ENCODE measurements at places on chromosomes 6 and 20.

DNA sequence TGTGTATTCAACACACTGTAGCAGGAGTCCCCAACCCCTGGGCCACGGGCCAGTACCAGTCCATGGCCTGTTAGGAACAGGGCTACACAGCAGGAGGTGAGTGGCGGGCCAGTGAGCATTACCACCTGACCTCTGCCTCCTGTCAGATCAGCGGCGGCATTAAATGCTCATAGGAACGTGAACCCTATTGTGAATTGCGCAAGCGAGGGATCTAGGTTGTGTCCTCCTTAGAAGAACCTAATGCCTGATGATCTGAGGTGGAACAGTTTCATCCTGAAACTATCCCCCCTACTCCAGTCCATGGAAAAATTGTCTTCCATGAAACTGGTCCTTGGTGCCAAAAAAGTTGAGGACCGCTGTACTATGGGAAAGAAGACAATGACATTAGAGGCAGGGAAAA lies 386.9 kb downstream of the PREX1 start:
- ATAC-seq = no peak

GRCh38 chr6:127855542-127856159 lies 45.2 kb downstream of the THEMIS start:
- no peak for ATAC-seq

DNA sequence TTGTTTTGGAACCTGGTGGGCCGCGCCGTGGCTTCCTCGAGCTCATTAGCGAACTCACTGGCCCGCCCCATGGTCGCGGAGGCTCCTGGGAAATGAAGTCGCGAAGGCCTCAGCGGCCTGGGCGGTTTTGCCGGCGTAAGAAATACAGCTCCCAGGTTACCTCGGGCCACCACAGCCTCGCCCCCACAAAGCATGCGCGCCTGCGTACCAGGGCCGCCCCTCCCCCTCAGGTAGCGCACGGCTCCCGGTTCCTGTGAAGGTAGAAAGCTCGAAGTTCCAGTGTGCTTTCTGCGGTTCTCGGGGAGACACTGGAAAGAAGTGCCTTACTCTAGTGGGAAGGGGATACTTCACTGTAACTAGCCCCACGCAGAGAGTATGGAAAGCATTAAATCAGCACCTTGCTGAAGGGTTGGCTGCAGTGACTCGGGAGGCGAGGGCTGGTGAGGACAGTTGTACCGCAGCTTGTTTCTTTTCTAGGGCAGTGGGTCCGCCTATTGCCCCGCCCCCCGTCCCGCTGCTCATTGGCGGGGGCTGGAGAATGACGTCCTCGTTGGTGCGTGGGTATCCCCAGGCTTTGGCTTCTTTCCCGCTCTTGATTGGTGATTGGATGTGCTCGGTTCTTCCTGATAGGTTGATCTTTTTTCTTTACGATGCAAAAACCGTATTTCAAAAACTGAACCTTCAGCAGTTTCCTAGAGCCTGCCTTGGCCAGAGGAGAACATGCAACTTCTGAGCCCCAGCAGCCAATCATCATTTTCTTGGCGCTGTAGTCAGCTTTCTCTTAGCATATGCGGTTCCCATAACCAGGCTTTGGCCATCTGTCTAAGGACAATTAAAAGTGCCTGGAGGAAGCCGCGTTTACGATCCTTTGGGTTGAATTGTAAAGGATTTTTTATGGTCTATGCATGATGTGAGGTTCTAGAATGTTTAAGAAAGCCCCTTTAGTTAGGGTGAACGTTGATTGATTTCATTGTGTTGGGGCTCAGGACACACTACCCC lies at the start of gene CDK19:
TSS of gene CDK19 (minus strand) at position 59 of the 999 bp plus-strand sequence. CDS start 333 bp downstream, outside the sequence.
- peak; percentile 89 for ATAC-seq

DNA sequence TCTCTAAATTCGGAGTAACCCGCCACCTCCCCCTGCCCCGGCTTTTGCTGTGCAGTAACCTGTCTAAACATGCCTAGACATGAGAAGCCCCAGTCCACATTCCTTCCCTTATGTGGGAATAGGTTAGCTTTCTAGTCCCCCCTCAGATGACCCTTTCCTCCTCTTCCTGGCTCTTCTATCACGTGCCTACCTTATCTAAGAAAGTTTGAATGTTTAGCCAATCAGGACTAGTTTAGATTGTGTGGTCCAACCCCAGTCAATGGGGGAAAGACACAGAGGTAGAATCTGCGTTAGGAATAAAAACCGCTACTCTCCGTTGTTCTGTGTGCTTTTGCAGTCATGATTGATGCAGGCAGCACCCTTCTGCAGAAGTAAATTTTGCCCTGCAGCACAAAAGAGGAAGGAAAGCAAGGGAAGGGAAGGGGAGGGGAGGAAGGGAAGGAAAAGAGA lies 69.0 kb upstream of the CD93 start:
- no peak for ATAC-seq

DNA sequence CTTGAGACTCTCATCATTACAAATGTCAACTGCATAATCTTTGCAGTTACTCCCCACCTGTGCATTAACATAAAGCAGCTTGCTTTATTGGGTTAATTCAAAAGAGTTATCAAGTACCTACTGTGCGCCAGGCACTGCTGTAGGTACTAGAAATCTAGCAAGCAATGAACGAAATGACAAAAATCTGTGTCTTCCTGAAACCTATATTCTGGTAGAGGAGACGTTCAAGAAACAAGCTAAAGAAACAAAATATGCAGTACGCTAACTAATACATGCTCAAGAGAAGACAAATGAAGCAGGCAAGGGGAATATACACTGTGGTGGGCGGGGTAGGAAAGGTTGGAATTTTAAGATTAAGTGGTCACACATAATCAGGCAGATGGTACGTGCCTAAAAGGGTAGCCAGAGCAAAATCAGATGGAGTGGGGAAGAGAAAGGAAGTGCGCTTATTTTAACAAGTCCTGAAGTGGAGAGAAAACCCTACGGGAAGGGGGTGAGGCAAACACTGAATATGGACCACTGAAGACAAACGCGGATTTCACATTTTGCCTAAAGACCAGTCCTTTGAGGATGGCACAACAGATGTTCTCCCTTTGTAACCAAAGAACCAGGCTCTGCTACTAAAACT lies 1.2 kb downstream of the ELOVL2 start:
- no peak for ATAC-seq

DNA sequence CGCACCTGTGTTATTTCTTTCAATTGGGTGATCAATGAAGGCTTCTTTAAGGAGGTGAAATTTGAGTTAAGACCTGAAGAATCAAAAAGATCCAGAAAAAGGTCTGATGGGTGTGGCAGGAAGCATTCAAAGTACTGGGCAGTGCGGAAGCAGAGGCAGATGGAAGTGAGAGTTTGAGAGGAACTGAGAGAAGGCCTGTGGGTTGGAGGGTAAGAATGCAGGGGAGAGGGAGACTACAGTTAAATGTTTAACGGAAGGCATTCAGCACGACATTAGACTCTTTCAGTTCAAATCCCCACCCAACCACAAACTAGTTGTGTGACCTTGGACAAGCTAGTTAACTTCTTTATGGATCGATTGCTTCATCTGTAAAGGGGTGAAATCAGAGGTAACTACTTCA lies 50.5 kb upstream of the GCM1 start:
- no peak for ATAC-seq

DNA sequence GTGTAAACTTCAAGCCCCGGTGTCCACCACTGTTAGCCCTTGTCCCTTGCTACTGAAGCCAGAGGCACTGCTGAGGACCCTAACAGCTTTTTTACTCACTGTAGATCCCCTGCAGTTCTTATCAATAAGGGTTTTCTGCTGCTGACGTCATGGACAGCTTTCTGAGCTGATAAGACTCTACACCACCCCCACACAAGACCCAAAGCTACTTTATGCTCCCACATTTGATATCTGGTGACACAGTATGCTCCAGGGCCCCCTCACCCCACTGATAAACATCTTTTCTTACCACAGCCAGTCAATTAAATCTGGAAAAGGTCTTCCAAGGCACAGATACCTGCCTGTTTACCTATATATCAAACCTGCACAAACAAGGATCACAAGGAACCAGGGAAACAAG lies 65.3 kb downstream of the NUS1 start:
- no peak for ATAC-seq

- no peak for ATAC-seq
Measured at GRCh38 chr20:60812561-60812960, 439.5 kb upstream of the CDH4 start.

- ATAC-seq = no peak
Measured at GRCh38 chr20:49100972-49101371, 54.9 kb downstream of the CSE1L start.

- ATAC-seq = no peak
Measured at GRCh38 chr6:156840606-156841005, 63.4 kb downstream of the ARID1B start.

GRCh38 chr6:30882759-30883684 lies 1.3 kb upstream of the DDR1 start:
- no peak for ATAC-seq

GRCh38 chr6:41602864-41603608 lies 35.2 kb upstream of the MDFI start:
- peak; percentile 94 for ATAC-seq

DNA sequence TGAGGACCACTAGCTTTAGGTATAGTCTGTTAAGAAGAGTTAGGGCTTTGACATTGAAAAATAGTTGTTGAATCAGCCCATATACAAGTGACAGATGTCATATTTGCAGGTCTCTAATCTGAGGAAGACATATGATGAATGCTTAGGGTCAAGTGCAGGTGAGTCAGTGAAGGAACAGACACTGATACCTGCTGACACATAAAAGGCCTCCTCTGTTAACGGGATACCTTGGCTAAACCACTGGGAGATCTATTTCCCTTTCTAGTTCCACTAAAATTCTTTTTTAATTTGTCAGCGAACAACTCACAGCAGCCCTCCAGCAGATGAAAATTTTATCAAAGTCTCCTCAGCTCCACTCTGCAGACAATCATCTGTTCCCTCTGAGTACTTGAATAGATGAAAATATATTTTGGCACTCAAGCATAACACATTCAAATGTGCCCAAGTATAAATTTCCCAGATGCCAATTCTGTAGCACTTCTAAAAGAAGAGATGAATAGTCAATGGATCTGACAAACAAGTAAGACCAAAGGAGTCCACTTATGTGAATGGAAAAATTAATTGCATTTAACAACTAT lies 154.0 kb downstream of the KIF16B start:
- no peak for ATAC-seq

DNA sequence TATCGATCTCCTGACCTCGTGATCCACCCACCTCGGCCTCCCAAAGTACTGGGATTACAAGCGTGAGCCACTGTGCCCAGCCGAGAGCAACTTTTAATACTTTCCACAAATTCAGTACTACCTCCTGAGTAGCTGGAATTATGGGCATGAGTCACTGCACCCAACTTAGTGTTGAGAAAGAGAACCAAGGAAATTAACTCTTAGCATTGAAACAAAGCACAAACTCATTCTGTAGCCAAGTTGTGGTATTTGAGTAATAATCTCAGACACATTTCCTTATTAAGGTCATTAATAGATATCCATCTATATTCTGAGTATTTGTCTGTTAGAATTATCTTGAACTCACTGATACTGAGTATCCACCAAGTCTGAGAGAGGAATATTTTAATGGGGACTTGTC lies 14.3 kb upstream of the ELOVL2 start:
- ATAC-seq = no peak

GRCh38 chr6:85826997-85827396 lies 184.3 kb upstream of the SYNCRIP start:
- ATAC-seq = no peak

GRCh38 chr6:79630380-79630882 lies 698 bp upstream of the SH3BGRL2 start:
- ATAC-seq = no peak

GRCh38 chr20:23907579-23907978 lies 28.0 kb upstream of the CST5 start:
- no peak for ATAC-seq

DNA sequence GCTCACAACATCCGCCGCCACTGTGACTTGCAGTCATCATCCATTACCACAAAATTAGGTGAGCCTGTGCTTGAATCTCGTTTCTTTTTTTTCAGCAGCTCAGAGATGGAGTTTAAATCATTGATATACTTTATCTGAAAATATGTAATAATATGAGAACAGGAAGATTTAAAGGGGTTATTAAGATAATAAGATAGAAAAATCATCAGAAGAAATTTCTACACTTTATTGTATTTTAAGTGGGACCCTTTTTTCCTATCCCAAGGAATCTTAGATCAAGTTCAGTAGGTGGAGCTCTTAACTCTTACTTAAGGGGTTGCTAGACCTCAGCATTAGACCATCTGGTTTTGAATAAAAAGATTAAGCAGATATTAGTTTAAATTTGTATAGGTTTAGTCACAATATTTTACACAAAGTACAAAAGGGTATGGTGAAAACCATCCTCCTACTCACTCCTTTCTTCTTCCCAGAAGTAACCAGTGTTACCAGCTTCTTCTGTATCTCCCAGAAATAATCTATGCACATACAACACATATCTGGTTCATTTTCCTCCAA lies 9.4 kb upstream of the NCOA7 start:
- peak; percentile 34 for ATAC-seq

DNA sequence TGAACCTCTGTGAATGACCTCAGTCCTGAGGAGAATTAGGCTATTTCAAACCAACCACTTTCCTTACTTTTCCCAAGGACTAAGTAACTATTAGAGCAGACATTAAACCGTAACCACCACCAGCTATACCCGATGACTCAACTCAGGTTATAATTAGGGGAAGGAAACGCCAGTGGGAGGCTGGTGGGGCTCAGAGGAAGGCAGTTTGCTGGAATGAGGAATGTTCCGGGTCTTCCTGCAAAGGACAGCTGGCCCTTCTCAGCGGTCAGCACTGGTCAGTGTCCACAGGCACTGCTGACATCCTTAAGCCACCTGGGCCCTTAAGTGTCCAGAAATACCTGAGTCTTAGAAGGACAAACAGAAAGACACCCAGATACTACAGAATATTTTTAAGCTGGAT lies 515.2 kb downstream of the MAFB start:
- no peak for ATAC-seq

DNA sequence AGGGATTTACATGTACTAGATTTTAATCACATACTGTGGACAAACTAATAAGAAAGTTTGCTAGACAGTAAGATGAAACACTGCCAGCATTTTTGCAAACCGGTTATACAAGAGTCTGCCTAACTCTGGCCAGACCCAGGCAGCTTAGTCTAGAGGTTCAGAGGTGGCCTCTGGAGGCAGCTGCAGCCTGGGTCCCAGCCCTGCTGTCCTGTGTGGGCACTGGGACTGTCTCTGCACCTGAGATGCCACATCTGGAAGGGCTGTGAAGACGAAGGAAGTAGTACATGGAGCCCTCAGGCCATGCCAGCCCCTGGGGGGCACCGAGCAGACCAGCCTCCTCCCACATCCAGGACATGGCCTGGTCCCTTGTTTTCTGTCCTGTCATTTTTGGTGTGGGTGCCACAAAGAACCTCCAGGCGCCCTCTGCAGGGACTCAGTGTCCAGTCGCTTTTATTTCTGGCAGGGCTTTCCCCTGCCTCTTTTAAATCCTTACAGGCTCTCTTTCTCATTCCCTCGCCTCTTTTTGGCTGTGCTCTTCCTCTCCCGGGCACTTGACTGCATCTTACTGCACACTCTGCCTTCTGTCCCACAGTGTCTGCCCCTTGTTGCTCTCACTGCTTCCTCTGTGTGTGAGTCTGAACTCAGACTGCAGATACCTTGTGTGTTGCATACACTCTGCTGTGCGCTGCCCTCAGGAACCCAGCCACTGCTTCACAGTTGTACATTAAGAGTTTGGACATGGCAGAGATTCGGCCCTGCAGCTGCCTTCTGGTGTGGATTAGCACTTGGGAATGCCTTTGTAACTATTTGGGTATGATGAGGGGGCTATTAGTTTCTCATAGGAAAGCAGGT lies 216.7 kb downstream of the ZDHHC14 start:
- ATAC-seq = peak; percentile 74

GRCh38 chr6:169701311-169701953 lies 397 bp downstream of the WDR27 start:
- ATAC-seq = no peak
